Sciatic nerve (tissue), 2 donors: ENCODE measurements at places on chromosomes 5 and 9.

DNA sequence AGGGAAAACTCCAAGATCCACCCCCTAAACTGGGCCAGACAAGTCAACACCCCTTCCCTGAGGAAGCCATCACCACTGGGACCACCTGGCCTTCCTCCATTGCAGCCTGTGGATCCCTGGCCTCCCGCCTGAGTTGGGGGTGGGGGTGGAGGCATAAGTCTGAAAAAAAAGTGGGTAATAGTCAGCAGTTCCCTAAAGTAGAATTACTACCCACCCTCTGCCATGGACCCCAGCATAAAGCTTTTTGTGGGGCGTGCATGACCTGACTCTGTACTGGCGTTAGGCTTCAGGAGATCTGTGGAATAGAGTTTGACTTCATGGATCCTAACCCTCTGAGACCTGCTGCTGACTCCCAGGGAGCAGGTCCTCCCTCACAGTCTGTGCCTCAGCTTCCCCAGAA, 2.0 kb upstream of the CXXC5 start:
- DNase-seq: peak; percentile 53

- no peak for DNase-seq
These were observed 29.9 kb downstream of the RFX3 start for GRCh38 chr9:3495855-3496254.

DNA sequence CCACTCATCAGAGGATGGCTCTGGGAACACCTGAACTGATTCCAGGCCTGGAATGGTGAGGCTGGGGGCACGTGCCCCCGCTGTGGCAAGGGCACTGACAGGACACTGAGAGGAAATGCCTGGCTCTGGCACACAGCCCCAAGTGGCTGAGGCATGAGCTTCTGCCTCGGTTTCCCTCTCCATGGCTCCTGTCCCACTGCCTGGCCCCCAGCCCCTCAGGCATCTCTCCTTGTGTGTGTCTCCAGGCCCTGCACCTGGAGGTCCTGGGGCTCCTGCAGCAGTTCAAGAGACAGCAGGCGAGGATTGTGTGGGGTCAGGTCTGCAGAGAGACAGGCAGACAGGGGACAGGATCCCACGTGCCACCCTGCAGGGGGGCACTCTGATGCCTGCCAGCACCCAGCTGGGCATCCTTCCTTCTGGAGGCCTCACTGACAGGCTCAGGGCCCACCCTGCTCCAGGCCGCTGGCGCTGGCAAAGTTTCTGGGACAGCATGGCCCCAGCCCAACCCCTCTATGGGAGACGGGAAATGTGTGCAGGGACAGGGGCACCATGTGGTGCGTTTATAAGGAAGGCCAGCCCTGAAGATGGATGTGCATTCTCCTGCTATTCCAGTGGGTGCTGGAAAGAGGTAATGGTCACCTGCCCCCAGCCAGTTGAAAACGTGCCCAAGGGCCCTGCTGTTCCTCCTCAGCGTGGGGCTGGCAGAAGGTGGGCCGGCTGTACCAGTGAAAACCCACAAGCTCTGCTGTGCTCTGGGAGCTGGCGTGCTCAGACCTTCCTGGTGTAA, 66.0 kb downstream of the RASGEF1C start:
- DNase-seq: peak; percentile 51

GRCh38 chr5:3341446-3342240, 254.0 kb upstream of the IRX1 start:
- DNase-seq: no peak

GRCh38 chr9:15136646-15137045, 170.4 kb downstream of the TTC39B start:
- DNase-seq: no peak

- DNase-seq: no peak
These were observed 13.9 kb downstream of the STC2 start for GRCh38 chr5:173314166-173314952.

DNA sequence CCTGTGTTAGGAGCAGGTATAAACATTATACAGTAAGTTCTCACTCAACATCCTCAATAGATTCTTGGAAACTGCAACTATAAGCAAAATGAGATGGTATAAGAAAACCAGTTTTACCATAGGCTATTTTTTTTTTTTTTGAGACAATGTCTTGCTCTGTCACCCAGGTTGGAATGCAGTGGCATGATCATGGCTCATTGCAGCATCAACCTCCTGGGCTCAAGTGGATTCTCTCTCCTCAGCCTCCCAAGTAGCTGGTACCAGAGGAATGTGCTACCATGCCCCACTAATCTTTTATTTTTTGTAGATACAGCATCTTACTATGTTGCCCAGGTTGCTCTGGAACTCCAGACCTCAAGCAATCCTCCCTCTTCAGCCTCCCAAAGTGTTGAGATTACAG, 50.1 kb upstream of the ADRB2 start:
- DNase-seq: no peak

DNA sequence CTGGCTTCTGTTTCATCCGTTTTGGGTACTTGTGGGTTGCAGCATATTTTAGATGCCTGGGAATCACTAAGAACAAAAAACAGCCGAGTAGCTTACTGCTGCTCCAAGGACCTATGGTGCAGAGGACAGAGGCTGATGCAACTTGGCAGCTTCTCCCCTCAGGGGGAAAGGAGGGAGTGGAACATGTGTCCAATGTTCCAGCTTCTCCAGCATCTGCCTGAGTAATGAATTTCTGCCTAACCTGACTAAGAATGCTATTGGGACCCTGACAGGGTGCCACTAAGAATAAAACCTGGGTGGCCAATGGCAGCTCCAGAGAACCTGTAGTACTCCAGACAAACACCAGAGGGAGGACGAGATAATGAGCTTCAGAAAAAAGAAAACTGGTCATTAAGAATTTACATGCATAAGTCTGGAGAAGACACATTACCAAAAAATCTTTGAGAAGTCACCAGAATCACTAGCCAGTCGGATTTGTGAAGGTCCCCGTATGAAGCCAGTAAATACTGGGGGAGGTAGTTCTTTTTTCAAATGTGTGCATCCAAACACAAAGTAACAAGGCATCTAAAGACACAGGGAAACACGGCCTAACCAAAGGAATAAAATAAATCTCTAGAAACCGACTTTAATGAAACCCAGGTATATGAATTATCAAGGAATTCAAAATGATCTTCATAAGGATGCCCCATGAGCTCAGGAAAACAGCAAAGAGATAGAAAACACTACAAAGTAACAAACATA, 293.5 kb downstream of the HINT1 start:
- peak; percentile 65 for DNase-seq

- DNase-seq: no peak
These were observed 8.5 kb downstream of the KLF9 start for GRCh38 chr9:70405808-70406433.

GRCh38 chr5:149675610-149676201, 54.4 kb upstream of the PPARGC1B start:
- DNase-seq: peak; percentile 41

DNA sequence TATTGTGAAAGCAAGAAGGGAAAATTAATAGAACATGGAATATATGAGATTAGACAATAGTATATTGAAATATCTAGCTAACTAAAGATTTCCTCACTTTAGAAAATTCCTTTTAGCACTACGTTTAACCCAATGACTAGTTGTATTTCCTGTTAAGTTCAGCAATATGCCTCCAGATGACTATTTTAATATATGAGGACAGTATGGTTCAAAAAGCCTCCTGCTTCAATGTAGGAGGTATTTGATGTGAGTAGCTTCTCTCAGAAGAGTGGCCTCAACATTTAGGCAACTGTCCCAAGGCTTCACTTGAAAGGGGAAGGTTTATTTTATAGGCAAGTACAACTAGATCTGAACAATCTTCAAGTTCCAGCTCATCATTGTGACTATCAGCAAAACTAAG, 2.0 kb upstream of the MEF2C start:
- no peak for DNase-seq

GRCh38 chr5:107652839-107653607, 17.7 kb downstream of the EFNA5 start:
- no peak for DNase-seq

DNA sequence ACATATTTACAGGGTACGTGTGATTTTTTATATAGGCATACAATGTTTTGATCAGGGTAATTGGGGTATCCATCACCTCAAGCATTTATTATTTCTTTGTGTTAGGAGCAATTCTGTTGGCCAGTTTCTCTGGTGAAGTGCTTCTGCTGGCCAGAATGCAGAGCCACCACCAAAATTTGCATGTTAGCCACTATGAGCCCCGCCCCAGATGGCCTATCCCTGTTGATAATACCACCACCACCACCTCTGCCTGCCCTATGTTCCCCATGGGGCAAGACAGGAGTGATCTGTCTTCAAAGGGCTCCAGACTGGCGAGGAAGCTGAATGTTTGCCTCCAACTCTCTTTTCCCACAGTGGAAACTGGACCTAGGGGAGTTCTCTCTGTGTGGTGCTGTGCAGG, 26.0 kb upstream of the JAK2 start:
- no peak for DNase-seq

DNA sequence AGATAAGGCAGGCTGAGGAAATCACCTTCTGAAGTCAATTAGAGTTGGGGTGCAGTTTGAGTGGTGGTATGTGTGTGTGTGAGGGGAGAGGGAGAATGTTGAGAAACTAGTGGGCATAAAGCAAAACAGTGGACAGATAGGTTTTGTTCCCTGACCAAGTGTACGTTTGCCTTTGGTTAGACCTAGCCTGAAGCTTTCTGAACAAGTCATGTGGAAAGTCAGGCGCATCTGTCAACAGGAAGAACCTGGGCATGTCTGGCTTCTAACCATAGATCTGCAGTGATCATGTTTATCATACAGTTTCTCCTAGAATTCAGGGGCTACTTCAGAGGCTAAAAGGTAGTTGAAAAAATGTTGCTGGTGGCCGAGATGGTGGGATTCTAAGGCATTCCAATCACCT, 143.2 kb upstream of the PCA3 start:
- no peak for DNase-seq

- DNase-seq: no peak
These were observed 12.6 kb upstream of the TNIP1 start for GRCh38 chr5:151093476-151093889.

DNA sequence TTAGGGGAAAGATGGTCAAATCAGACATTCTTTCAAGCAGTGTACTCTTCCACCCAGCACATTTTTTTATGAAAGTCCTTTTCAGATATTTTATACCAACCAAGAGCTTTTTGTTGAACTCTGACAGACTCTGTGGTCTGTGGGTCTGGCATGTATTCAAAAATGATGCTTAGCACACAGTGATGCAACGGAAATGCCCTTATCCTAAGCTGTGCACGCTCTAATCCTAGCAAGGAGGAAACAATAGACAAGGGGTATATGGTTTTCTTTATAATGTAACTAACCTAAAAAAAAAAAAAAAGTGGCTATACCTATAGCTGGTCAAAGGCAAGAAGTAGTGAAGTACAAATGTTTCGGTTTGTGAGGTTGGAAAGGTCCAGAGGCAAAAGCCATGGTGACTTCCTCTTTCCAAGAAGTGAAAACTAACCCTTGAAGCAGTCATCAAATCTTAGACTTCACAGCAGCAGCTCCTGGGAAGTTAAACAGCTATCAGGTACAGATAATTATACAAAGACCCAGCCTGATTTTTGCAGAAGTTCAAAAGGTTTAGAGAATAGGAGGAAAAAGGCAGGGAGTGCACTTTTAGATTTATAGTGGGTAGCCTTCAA, 82.5 kb downstream of the SEMA6A start:
- DNase-seq: no peak

- DNase-seq: no peak
These were observed 14.9 kb upstream of the HRH2 start for GRCh38 chr5:175642998-175643397.

DNA sequence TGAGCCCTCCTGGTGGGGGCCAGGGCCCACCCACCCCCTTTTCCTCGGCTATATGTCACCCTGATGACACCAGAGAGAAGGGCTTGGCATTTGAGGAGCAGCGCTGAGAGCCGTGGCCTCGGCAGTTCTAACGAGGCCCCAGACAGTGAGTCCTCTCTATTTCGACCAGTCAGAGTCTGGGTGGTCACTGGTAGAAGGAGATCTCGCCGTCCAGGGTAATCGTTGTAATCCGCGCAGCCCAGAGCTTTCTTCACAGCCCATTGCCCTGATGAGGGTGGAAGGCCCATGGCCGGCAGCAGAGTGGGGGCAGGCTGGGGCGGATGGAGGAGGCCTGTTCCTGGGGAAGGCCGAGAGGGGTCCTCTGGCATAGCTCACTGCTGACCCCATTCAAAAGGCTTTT, 70.2 kb downstream of the PSMB7 start:
- DNase-seq: no peak

DNA sequence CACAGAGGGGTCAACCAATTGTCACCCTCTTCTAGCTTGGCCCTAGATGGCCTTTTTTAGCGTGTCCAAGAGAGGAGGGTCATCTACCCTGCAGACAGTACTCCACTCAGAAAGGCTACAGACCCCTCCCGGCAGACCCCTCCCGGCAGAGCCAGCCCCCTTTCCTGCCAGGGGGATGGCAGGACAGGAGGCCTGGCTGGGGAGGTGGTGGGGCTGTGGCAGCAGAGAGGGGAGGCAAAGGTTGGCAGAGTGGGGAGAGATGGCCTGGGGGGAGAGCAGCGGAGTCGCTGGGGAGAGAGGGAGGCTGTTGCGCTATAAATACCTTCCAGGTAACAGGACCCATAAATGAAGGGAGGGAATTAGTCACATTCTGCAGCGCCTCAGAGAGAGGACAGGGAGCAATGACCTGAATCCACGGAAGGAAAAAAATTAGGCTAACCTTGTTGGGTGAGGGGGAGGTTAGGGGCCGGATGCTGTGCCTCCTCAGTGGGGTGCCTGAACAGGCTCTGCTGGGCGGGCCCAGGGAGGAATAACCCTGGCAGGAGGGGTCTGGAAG, 32.9 kb upstream of the PSD2 start:
- DNase-seq: no peak

GRCh38 chr9:100213730-100214477, 114.9 kb downstream of the INVS start:
- DNase-seq: no peak

GRCh38 chr9:103458826-103459225, 463.7 kb downstream of the CYLC2 start:
- no peak for DNase-seq

- no peak for DNase-seq
These were observed 12.0 kb upstream of the HDHD3 start for GRCh38 chr9:113388833-113389232.

- no peak for DNase-seq
These were observed 49.0 kb downstream of the MSX2 start for GRCh38 chr5:174773371-174773770.

- DNase-seq: no peak
These were observed 399.8 kb upstream of the MEF2C start for GRCh38 chr5:89282554-89283510.

DNA sequence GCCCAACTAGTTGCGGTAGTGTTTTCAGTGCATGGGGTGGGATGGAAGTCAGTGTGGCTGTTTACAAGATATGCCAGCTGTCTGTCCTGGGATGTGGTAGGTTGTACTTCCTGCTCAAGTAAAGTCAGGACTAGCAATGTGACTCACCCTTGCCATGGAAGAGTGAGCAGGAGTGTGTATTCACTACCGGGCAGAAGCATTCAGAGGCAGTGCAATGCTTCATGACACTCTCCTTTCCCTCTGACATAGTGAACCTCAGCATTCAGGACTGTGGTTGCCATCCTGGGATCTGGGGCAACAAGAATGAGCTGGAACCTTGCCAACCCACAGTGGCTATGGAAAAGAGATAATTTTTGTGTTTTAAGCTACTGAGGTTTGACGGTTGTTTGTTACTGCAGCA, 68.9 kb downstream of the BOD1 start:
- no peak for DNase-seq

- no peak for DNase-seq
These were observed 156.4 kb downstream of the DAB2IP start for GRCh38 chr9:121807823-121808278.

- DNase-seq: no peak
These were observed 235.7 kb upstream of the ELL2 start for GRCh38 chr5:96197347-96197746.

- no peak for DNase-seq
These were observed 37.8 kb upstream of the ARRDC3 start for GRCh38 chr5:91420879-91421278.
